Stimulated activated CD4-positive, alpha-beta T cell treated with anti-CD3 and anti-CD28 coated beads, Interleukin-1b, Interleukin-23, amount 100 ng/mL, for 48 hours (primary cell): ENCODE measurements at places on chromosomes 13 and 19.

- no peak for DNase-seq
Measured at GRCh38 chr13:37383856-37384370, 214.7 kb downstream of the POSTN start.

GRCh38 chr19:47370045-47370611 is 21.0 kb downstream of the DHX34 start:
- no peak for DNase-seq

GRCh38 chr13:33154911-33155310 is 130.6 kb downstream of the STARD13 start:
- no peak for DNase-seq

- DNase-seq, result no peak
Measured at GRCh38 chr19:55554741-55555152, 9.4 kb upstream of the SBK3 start.

GRCh38 chr19:23525276-23525852 is 130.1 kb upstream of the ZNF91 start:
- DNase-seq, result no peak

DNA sequence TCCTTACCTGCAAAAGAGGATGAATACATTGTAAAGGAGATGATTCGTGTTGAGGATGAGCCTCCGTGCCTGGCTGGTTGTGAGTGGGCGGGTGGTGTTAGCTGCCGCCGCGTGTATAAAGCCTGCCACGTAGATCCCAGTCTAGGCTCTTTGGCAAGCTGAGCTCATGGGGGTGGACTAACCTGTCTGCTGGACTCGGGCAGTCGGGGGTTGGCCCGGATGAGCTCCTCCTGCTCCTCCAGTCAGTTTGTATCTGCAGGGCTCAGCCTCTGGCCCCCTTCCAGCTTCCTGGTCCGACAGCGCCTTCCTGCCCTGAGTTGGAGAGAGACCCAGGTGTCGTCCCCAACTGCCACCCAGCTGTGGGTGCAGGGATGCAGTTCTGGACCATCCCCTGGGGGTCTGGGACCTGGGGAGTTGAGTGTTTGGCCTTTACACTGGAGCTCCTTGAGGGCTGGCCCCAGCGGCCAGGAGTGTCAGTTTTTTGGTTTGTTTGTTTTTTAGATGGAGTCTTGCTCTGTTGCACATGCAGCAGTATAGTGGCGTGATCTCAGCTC is 20.9 kb downstream of the TECR start:
- DNase-seq, result no peak

GRCh38 chr19:33132021-33132420 is at the start of gene WDR88:
Gene WDR88 (plus strand): TSS chr19:33132114. CDS start chr19:33132170, 56 bp downstream.
- DNase-seq, result no peak

DNA sequence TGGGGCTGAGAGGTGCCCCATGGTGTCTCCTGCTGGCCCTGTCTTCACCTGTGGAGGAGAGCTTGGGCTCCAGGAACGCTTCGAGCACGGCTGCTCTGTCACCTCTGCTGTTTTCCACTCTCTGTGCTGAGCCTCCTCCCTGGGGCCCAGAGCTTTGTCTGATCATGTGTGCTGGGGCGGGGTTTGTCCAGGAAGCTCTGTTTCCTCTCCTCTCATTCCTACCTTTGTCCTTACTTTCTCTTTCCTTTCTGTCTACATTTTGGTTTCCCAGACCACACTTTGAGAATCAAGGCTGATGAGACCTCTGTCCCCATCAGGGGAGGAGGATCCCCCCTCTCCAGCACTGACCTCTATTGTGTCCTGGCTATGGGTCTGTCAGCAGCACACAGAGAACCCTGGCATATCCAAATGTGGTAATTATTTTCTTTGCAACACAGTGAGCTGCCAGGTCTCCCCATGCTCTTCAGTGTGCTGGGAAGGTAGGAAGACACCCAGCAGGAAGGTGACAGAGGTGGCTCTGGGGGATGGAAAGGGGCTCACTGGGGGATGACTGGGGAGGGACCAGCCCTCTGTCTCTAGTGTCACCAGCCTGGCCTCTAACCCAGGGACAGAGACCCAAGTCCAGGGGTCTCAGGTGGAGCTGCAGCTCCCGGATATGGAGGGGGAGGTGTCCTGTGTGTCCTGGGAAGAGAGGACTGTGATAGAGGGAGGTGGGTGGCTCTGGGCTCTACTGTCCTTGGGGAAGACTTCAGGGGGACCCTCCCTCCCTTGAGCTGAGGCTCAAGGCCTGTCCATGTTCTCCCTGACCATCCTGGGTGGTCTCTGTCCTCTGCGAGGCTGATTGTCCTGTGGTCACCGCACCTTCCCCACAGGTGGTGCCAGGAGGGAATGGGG is at the start of gene CEACAM1:
TSS of gene CEACAM1 (minus strand) at position 128 of the 894 bp plus-strand sequence. CDS start at position 21, 107 bp downstream.
- DNase-seq, result peak; percentile 41

DNA sequence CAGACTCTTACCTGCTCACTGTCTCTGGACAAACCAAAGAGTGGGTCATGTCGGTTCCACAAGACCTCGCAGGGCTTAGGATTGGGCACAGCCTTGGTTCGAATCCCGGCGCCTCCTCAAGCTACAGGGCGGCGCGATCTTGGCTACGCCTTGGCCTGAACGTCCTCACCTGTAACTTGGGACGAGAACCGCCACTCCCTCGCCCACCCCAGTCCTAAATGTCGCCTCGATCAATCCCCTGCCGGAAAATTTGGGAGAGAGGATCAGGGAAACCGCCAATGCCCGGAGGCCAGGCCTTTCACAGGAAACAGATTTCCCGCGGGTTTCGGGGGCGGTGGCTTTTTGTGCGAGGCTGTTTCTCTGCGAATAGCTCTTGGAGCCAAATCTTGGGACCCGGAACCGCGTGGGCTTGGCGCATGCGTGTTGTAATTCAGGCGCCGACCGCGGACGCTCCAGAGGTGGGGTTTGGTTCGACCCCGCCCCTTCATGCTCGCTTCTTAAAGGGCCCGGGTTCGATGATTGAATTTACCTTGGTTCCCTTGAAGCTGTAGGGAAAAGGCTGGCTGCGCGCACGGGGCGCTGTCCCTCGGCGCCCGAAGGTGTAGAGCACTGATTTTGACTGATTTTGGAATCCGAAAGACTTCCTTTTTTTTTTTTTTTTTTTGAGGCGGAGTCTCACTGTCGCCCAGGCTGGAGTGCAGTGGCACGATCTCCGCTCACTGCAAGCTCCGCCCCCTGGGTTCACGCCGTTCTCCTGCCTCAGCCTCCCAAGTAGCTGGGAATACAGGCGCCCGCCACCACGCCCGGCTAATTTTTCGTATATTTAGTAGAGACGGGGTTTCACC is at the start of gene NR2C2AP:
TSS of gene NR2C2AP (minus strand) at position 403 of the 845 bp plus-strand sequence. CDS start at position 49, 354 bp downstream.
- DNase-seq, result peak; percentile 93

DNA sequence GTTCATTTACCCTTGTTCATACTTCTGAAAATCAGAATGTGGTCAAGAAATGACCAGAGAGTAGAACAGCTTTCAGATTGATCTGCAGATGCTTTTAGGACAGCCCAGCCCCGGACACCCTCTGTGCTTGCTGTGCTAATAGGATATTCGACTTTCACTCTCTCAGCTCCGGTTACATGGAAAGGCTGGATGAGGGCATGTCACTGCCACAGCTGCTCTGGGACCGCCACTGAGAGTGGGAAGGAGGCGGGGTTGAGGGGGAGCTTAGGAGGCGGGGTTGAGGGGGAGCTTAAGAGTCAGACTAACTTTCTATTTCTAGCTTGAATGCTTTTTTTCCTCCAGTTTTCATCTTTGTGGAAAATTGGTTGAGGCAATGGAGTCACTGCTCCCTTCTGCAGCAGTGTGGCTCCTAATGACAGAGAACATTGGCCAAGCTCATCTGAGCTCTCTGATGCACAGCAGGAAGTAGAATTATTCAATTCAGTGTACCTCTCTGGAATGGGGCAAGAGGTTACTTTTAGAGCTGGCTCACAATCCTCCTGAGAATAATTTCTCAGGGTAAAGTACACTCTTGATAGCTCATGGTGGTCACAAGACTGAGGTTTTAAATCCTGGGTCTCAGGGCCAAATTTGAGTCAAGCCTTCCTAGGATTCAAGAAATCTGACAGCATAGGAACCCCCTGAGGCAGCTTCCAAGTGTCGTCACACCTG is 74.6 kb upstream of the NPAS1 start:
- no peak for DNase-seq

DNA sequence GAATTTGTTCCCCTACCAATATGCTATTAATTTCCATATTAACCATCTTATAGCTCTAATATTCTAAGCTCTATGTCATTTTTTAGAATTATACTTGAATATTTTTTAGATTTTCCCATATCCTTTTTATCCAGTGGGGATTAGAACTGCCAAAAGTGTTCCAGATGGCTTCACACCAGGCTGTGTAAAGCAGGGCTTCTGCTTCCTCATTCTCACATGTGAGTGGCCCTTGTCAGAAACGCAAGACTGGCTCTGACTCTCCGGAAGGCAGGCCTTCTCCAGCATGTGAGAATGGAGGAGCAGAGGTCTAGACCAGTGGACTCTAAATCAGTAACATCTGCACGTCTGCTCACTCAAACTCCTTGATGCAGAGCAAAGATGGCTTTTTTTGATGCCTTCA is 650.1 kb downstream of the FGF9 start:
- DNase-seq, result no peak

DNA sequence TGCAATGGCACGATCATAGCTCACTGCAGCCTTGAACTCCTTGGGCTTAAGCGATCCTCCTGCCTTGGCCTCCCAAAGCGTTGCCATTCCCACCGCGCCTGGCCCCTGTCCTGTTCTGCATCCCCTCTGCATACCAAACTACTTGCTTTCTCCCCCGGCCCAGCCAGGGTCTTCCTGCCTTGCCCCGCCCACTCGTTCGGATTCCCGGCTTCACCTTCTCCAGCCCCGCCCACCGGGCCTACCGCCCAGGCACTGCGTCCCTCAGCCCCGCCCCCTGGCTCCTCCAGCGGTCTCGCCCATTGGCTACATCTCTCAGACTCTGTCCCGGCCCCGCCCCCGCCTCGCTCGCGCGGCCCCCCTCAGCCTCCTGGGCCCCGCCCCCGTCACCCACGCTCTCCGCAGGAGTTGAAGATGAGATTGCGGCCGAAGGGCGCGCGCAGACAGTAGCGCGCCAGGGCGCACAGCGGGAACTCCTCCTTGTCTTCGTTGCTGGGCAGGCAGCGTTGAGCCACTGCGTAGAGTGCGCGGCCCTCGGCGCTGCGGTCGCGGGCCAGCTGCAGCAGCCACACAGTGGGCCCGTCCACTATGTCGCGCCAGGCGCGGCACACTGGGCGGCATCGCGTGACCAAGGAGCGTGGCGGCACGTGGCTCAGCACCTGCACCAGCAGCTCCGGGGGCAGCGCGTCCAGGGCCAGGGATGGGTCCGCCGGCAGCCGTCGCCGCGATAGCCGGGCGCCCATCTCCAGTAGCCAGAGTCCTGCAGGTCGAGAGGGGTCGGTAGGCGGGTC is 19.0 kb downstream of the MRPS12 start:
- DNase-seq, result peak; percentile 91

DNA sequence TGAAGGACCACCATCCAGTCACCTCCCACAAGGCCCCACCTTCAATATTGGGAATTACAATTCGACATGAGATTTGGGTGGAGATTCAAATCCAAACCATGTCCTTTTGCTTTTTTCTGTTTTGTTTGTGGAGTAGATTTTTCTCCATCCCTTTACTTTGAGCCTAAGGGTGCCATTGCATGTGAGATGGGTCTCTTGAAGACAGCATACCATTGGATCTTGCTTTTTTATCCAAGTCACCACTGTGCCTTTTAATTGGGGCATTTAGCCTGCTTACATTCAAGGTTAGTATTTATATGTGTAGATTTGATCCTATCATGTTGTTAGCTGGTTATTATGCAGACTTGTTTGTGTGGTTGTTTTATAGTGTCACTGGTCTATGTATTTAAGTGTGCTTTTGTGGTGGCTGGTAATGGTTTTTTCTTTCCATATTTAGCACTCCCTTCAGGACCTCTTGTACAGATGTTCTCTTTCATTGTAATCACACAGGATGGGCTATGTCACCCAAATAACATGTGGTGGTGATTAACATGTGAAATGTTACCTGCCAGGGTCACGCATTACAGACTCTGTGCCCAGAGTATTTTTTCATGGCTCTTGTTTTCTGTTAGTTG is 58.0 kb downstream of the ZNF823 start:
- DNase-seq, result no peak

DNA sequence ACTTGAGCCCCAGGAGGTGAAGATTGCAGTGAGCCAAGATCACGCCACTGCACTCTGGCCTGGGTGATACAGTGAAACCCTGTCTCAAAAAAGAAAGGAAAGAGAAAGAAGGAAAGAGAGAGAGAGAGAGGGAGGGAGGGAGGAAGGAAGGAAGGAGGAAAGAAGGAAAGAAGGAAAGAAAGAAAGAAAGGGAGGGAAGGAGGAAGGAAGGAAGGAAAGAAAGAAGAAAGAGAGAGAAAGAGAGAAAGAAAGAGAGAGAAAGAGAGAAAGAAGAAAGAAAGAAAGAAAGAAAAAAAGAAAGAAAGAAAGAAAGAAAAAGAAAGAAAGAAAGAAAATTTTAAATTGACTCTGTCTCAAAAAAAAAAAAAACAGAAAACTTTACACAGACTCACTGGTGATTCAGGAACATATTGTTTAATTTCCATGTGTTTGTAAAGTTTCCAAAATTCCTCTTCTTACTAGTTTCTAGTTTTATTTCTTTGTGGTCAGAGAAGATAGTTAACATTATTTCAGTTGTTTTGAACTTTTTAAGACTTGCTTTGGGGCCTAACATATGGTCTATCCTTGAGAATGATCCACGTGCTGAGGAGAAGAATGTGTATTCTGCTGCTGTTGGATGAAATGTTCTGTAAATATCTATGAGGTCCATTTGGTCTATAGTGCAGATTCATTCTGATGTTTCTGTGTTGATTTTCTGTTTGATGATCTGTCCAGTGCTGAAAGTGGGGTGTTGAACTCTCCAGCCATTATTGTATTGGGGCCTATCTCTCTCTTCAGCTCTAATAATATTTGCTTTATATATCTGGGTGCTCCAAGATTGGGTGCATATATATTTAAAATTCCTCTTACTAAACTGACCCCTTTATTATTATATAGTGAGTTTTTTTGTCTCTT is 204.4 kb upstream of the SERP2 start:
- no peak for DNase-seq

DNA sequence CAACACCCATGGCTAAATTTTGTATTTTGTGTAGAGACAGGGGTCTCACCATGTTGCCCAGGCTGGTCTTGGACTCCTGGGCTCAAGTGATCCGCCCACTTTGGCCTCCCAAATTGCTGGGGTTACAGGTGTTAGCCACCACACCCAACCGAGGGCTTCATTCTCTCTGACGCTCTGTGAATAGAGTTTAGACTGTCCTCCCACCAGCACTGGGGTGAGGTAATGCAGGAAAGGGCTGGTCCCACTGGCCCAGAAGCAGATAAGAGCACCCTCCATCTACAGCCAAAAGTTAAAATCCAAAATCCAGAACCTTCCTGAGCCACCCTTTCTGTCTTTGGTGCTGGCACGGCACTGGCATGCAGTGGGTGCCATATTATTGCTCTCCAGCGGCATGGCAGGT is 31.8 kb upstream of the HOMER3 start:
- DNase-seq, result no peak

- DNase-seq, result no peak
Measured at GRCh38 chr19:33868076-33868735, 71.5 kb downstream of the KCTD15 start.

- DNase-seq, result no peak
Measured at GRCh38 chr13:114212158-114212495, 22.6 kb upstream of the CDC16 start.

- DNase-seq, result no peak
Measured at GRCh38 chr13:67574320-67575233, 344.4 kb upstream of the PCDH9 start.

GRCh38 chr13:55553701-55554100 is 1587.0 kb upstream of the PRR20A start:
- DNase-seq, result no peak
